ENCODE measurements at places on chromosomes 2 and 18.

DNA sequence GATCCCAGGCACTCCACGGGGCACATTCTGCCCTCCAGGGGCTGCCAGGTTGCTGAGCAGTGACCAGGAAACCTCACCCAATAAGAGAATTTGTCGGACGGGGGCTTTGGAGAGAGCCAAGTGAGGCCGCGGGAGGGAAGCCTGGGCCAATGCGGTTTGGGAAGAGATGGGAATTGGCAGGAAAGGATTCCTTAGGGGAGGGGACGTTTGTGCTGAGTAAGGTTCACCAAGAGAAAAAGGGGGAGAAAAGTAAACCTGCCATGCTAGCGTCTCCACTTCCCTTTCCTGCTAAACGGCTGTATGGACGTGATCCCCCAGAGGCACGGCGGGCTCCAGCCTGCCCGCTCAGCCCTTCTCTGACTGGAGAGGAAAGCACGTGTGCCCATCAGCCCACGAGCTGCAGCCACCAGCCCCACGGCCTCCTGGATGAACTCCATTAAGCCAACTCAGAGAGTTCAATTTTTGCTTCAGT lies 194.4 kb upstream of the ID2 start:
- DNase-seq: no peak

GRCh38 chr2:7649461-7650228 lies 732.4 kb downstream of the RNF144A start:
- DNase-seq: no peak

GRCh38 chr2:187504312-187504921 lies 49.8 kb downstream of the TFPI start:
- DNase-seq: no peak

GRCh38 chr2:191650896-191651773 lies 26.8 kb upstream of the NABP1 start:
- no peak for DNase-seq

DNA sequence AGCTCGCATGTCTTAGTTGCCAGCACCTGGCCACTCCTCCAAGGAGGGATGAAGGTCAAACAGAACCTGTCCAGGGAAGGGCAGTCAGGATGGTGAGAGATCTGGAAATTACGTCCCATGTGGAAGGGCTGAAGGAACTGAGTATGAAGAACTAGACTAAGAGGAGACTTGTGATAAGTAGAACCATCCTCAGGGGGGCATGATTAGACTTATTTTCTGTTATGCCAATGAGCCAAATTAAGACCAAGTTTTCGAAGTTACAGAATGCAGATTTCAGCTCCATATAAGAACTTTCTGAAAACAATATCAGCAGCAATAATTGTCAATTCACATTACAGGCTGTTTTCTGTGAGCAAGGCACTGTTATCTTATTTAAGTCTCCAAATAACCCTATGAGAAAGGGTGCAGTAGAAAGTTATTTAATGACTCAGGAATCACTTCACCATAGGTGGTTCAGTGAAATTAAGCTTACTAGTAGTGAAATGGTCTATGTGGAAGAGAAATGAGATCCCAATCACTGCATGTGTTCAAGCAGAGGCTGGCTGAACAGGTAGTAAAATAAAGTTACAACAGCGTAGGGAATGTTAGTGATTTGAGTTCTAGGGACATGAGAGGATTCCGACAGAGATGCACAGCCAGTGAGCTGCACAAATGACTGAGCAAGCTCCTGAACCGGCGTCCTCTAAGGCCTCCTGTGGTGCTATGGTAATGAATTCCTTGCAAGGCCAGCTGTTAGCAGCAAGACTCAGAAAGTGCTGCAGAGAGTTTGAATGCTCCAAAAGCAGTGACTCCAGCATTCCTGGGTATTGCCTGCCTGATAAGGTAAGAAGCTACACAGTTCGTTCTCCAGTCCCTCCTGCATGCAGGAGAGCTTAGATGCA lies 4.5 kb upstream of the DYM start:
- no peak for DNase-seq

DNA sequence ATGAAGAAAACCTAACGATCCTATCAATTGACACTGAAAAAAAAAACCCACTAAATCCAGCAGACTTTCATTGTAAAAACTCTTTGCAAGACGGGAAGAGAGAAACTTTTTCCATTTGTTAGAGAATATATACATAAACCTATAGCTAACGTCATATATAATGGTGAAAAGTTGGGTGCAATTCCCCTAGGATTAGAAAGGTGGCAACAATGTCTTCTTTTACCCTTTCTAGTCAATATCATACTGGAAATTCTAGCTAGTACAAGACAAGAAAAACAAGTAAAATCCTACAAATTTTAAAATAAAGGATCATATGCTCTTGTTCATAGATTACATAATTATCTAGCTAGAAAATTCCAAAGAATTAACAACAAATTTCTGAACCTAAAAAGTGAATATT lies 1596.5 kb upstream of the LRRTM1 start:
- DNase-seq: no peak

DNA sequence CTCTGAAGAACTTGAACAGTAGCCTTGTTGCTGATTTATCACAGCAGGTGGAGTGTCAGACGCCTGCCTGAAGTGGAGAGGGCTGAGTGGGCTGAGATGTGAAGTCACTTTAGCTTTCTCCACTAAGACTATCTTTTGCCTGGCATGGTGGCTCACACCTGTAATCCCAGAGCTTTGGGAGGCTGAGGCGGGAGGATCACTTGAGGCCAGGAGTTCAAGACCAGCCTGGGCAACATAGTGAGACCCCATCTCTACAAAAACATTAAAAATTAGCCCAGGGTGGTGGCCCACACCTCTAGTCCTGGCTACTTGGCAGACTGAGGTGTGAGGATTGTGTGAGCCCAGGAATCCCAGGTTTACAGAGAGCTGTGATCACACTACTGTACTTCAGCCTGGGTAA lies 60.6 kb upstream of the TTC39C start:
- no peak for DNase-seq

DNA sequence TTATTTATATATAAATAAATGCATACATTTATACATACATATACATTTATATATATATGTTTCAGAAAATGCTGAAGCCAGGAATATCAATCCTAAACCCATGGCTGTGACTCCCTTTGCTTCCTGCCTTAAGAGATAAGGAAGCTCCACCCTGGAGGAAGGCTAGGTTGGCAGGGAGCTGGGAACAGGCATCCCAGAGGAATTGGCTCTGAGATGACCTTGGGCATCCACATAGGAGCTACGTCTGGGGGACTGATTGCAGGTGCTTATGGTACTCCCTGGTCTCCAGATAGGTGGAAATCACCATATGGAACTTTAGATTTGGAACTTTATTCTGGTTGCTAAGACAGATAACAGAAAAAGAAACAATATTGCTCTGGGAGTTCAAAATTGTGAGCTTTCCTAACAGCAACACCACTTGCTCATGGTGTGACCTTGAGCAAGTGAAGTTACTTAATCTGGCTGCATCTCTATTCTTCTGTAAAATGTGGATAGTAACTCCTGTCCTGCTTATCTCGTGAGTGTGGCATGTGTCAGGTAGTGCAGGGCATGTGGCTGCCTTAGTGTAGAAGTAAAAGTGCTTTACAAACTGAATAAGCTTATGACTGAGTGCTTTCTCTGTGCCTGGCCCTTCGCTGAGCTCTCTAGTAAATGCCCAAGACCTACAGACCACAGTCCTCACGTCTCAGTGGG lies 341.0 kb downstream of the MEIS1 start:
- no peak for DNase-seq

DNA sequence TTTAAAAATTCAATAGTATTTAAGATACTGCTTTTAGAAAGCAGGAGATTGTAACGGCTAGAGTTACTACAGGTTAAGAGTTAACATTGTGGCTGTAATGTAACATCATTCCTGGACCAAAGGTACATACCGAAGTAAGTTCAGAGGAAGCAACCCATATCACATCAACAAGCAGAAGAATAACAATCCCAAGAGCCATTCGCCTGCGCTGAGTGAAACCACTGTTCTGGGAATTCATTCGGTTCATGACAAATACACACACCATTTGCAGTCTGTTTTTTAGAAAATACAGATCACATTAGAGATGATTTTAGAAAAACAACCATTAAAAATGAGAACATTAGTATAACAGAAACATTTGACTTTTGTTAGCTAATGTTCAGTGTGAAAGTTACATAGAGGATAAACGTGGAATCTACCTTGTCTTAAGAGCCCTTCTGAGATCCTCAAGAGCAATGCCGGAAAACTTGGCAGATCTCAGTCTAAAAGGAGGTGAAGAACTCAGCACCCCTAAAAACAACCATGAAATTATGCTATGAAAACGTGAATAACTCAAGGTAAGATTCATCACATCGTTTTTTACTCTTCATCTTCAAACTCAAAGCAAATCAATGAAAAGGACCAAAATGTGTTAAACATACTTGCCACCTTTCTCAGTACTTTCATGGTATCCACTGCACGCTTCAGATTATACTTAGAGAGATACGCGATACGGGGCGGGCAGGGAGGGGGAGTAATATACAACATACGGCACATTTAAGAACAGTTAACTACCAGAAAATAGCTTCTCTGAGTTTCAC lies 1.2 kb downstream of the SLC35F5 start:
- DNase-seq: no peak

- DNase-seq: no peak
Observed at GRCh38 chr2:69544951-69545350, 98.6 kb downstream of the AAK1 start.

GRCh38 chr2:12605936-12606335 lies 110.8 kb upstream of the TRIB2 start:
- DNase-seq: no peak
